Activated CD8-positive, alpha-beta memory T cell treated with anti-CD3 and anti-CD28 coated beads for 24 hours (primary cell): ENCODE measurements at places on chromosomes 3 and 15.

DNA sequence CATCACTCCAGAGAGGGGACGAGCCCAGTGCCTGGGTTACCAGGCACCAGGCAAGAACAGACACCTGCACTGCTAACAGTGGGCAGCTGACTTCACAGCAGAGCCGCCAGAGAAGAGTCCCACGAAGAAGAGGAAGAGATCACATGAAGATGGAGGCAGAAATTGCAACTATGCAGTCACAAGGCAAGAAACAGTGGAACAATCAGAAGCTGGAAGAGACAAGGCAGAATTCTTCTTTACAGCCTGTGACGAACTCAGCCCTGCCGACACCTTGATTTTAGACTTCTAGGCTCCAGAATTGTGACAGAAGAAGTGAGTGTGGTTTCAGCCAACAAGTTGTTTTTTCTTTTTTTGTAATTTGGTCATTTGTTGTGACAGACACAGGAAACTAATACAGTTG, 59.2 kb downstream of the IL12A start:
- DNase-seq, result no peak

GRCh38 chr3:8494327-8494726, 7.3 kb upstream of the LMCD1 start:
- no peak for DNase-seq

DNA sequence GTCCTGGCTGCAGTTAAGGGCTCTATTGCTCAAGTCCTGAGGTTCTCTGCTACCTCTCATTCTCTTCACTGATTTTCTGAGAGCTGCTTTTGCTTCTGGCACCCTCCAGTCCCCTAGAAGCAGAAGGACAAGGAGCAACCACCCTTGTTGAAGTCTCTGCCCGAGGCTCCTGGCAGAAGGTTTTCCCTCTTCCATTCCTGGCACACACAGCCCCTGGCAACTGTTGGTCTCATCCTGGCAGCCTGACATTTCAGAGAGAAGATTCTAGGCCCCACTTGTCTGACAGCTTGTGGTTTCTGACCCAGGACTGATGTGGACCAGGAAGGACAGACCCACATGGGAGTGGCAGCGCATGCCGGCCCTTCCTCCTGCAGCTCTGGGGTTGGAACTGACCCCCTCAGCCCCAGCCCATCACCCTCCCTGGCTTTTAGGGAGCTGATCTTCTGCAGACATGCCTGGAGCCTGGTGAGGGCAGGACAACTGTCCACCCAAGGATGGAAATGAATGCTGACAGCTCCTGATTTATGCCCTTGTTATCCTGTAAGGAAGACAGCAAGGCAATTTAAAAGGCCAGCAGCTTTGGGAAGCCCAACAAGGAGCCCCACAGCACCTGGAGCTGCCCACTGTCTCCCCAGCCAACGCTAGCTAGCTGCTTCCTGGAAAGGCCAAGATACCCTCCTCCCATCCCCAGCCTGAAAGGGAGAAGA, 13.0 kb upstream of the NTRK3 start:
- no peak for DNase-seq

GRCh38 chr3:10351013-10351735, 30.3 kb upstream of the SEC13 start:
- DNase-seq, result no peak

DNA sequence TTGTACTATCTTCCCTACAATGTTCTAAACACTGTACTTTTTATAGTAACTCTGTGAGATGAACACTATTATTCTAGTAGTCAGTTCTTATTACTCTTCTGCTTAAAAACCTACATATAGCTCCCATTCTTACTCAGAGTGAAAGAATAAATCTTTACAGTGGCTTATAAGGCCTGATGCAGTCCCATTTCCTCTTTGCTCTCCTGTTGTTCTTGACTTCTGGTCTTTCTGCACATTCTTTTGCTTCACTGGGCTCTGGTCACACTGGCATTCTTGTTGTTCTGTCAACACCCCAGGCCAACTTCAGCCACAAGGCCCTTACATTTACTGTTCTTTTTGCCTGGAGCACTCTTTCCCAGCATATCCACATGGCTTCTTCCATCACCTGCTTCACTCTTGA, 58.2 kb upstream of the TP63 start:
- DNase-seq, result no peak
